ENCODE measurements at places on chromosomes 12 and 14.

- no peak for DNase-seq
Observed at GRCh38 chr12:46518169-46518568, 145.6 kb upstream of the SLC38A2 start.

DNA sequence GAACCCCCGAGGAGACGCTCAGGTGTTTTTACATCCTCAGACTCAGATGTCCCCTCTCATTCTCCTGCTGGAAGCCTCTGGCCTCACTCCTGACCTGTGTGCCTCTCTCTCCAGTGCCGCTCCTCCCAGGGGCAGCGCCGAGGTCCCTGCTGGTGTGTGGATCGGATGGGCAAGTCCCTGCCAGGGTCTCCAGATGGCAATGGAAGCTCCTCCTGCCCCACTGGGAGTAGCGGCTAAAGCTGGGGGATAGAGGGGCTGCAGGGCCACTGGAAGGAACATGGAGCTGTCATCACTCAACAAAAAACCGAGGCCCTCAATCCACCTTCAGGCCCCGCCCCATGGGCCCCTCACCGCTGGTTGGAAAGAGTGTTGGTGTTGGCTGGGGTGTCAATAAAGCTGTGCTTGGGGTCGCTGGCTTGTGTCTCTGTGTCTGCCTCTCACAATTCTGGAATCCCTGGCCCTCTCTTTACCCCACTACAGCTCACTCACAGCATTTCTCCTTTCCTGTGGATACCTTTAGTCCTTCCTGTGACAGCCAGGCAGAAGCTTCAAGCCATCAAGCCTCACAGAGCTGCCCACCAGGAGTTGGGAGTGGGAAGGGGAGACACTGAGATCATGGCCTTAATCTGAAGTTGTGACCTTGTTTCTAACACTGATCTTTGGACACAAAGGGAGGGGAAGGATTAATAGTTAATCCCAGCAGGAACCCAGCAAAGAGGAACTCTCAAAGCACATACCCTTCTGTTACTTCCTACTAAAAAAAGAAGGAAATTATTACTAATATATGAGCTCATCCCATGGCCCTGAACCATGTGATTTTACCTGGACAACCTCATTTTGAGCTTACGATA is 1.1 kb upstream of the SOAT2 start:
- peak; percentile 49 for DNase-seq

GRCh38 chr14:73878436-73878835 is 8.2 kb upstream of the ZNF410 start:
- DNase-seq, result no peak

DNA sequence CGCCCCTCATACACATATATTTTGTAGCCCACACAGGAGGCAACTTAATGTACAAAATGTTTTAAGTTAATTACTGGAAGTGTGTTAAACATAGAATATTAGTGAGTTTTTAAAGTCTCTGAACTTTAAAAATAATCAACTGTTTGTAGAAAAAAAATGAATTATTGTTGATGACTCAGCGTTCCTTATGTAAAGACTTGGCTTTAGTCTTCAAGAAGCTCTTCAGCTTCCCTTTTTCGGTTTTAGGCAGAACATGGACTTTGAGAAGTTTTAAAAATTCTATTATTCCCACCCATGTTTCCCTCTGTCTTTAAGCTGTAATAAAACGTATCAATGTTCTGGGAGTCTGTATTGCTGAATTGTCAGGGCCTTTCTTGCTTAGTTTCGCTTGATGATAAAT is 269.5 kb downstream of the FBXL14 start:
- no peak for DNase-seq

- DNase-seq, result no peak
Observed at GRCh38 chr14:89178800-89179535, 238.1 kb downstream of the FOXN3 start.

- no peak for DNase-seq
Observed at GRCh38 chr12:99110868-99111267, 465.8 kb downstream of the APAF1 start.

DNA sequence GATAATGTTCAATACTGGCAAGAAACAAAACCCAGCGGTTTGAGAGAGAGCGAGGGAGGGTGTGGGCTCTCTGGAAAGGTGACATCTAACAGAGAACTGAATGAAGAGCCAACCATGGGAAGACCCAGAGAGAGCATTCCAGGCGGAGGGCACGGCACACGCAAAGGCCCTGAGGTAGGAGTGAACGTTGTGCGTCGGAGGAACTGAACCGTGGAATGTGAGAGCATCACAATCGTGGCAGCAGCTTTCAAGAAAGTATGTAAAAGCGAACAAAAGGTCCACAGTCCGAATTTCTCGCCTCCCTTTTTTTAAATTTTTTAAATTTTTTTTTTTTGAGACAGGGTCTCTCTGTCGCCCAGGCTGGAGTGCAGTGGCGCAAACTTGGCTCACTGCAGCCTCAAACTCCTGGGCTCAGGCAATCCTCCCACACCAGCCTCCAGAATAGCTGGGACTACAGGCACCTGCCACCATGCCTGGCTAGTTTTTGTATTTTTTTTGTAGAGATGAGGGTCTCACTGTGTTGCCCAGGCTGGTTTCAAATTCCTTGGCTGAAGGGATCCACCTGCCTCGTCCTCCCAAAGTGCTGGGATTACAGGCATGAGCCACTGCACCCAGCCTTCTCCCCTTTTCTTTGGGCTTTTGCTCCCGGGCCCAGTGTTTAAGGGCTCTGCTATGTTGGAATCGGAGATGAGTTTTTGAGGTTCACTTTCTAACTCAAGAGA is 15.3 kb upstream of the SCARB1 start:
- no peak for DNase-seq

DNA sequence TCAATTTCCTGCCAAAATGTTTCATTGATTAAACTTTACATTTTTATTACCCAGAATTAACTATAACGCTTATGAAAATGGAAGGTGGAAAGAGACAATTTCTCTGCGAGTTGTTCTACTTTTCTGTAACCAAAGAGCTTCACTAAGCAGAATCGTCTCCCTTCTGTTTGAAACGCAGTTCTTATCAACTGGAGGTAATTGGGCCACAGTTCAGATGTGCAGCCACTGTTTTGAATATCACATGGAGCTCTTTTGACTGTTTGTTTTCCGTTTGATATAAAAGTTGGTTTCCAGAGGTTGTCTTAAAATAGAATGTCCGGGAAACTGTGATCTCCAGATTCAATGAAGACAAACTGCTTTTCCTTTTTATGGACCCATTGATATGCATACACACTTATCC is 183.3 kb upstream of the SEL1L start:
- DNase-seq, result no peak

DNA sequence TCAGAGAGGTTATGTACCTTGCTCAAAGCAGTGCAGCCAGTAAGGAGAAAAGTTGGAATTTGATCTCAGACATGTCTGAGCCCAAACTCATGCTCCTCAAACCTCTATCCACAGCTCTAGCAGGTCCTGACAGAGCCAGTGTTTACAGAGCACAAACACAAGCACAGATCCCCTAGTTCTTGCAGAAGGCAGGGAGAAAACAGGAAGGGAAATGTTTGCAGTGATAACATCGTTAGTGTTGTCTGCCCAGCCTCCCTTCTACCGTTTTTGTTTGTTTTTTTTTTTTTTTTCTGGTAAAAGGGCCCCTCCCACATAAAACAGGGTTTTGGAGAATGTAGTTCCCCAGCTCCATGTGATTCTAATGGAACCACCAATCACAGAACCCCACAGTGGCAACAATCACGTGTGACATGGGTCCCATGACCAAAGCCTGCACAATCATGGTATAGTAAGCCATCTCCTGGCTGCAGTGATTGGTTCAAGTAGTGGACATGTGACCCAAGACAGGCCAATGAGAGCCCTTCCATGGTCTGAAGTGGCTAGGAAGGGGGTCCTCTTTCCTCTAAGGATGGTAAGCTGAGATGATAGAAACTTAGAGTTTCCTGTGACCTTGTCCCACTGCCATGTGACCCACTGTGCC is 513.4 kb downstream of the MED13L start:
- DNase-seq, result no peak

DNA sequence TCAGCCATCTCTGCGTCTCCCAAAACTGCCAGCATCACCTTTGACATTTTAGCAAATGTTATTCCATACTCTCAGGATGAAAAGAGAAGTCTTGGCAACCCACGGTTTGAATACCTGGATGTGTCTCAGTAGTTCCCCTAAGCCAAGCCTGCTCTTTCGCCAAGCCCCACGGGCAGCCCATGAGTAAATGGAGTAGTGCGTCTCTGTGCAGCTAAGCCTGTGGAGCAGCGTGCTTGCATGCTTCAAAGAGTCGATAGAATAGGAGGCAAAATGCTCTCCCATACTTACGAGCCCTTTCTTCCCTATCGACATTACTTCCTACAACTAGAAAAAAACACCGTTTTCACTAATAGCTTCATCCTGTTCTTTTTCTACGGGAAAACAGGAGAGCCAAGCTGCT is 634.5 kb upstream of the TMEM132C start:
- no peak for DNase-seq

GRCh38 chr12:48380596-48380995 is 29.9 kb upstream of the ZNF641 start:
- no peak for DNase-seq

DNA sequence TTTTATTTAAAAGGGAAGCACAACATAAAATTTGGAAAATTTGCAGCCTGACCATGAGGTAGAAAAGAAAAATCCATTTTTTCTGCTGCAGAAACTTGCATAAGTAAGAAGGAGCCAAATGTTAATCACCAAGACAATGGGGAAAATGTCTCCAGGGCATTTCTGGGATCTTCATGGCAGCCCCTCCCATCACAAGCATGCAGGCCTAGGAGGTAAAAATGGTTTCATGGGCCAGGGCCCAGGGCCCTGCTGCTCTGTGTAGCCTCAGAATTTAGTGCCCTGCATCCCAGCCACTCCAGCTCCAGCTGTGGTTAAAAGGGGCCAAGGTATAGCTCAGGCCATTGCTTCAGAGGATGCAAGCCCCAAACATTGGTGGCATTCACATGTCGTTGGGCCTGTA is 735.6 kb downstream of the GALC start:
- DNase-seq, result no peak

DNA sequence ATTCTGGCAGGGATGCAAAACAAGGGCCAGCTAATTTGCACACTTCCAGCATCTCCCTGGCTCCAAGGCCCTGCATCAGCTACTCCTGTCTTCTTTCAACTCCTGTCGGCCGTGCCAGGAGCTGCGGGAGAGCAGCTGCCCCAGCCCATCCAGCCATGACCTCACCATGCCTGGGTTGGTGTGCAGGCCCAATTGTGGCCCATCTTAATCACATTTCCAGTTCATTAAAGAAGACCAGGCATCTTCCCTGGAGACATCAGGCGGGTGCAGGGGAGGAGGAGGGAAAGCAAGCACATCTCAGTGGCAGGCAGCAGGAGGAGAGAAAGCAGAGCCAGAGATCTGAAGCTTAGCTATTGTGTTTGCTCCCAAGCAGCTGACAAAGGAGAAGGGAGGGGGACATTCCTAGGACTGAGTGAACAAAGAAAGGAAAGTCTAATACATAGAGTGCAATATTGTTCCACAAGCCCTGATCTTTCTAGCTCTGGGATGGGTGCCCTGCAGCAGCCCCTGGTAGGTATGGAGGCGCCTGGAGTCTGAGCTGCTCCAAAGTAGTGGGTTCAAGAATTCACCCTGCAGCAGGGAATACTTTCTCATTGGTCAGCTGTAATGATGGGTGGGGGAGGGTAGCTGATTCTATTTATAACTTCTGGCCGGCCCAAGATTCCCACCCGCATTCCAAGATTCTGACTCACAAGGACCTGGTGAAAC is 40.1 kb downstream of the VWF start:
- peak; percentile 76 for DNase-seq

DNA sequence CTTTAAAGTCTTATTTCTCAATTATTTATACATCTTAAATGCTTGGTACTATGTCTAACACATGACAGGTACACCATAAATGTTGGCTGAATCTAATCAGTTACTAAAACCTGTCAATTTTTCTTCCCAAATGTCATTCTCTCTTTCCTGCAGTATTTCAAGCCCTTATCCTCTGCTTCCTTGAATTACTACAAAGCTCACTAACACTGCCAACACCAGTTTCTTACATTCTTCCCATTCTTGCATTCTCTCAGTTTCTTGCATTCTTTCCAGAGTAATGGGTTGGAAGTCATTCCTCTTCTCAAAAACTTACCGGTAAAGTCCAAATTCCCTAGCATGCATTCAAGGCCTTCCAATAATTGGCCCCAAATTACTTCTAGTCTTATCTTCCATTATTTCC is 9.6 kb upstream of the SMARCC2 start:
- DNase-seq, result no peak

- DNase-seq, result no peak
Observed at GRCh38 chr14:74368026-74368425, 19.8 kb downstream of the VRTN start.

DNA sequence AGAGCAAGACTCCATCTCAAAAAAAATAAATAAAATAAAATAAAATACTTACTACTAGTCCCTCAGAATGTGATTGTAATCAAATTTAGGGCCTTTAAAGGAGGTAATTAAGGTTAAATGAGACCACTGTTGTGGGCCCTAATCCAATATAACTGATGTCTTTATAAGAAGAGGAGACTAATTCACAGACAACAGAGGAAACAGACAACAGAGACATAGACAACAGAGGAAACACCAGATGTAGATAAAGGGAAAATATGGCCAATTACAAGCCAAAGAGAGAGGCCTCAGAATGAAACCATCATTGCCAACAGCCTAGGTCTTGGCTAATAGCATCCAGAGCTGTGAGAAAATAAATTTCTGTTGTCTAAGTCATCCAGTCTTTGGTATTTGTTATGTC is 669.0 kb upstream of the FOXG1 start:
- no peak for DNase-seq

- DNase-seq, result no peak
Observed at GRCh38 chr12:3962631-3963483, 89.7 kb upstream of the PARP11 start.

DNA sequence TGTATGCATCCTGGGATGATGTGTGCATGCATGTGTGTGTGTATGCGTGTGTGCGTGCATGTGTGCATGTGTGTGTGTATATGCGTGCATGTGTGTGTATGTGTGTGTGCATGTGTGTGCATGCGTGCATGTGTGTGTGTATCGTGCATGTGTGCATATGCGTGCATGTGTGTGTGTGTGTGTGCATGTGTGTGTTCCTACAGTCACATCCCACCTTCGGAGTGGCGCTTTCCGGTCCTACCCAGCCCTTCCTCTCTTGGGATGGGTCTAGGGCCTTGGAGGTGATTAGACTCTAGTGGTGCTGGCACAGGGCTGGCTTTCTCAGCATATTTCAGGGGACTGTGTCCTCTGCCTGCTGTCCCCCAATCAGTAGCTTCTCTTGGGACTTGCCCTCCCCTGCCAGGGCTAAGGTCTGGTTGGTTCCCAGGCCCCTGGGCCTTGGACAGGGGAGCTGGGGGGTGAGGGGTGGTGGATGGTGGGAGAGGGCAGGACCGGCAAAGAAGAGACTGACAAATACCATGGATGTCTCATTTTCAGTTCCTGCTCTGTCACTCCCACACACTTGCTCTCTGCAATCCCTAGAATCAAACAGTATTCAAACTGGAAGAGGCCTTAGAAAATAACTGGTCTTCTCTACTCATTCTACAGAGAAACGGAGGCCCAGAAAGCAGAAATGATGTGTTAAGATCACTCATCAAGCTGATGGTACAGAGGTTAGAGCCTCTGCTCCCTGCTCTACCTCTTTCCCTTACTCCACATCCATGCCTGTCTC is 21.9 kb upstream of the FAIM2 start:
- no peak for DNase-seq

- DNase-seq, result no peak
Observed at GRCh38 chr14:85915711-85916110, 385.8 kb downstream of the FLRT2 start.

Measured in osteoblast (primary cell).